ENCODE measurements at places on chromosomes 16 and 17.
A peak's percentile ranks its signal among the peaks of the same experiment; 100 is the strongest.

GRCh38 chr17:70295329-70295728 is 126.0 kb downstream of the KCNJ2 start:
- DNase-seq: no peak

DNA sequence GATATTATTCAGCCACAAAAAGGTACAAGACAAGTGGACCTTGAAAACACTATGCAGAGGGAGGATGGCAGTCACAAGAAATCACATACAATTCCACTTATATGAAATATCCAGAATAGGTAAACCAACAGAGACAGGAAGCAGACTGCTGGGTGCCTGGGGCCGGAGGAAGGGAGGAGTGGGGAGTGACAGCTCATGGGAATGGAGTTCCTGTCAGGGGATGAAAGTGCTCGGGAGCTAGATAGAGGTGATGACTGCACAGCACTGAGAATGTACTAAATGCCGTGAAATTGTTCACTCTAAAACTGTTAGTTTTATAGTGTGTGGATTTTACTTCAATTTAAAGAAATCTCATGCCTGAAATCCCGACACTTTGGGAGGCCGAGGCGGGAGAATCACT is 74.2 kb upstream of the MED9 start:
- DNase-seq: no peak

DNA sequence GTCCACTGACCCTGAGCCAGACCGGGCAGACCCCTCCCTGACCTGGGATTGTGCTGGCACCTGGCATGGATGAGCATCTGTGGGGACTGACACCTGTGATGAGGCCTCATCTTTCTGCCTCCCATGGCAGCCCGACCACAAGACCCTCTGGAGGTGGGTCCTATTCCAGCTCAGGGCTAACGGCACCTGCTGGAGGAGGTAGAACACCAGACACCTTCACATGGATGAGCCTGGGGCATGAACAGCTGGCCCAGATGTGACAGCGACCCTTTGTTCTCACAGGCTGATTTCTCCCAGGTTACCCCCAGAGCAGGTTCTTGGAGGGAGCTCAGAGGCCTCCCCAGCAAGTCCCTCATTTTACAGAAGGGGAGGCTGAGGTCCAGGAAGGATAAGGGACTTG is 46.4 kb upstream of the PIK3R6 start:
- DNase-seq: no peak

DNA sequence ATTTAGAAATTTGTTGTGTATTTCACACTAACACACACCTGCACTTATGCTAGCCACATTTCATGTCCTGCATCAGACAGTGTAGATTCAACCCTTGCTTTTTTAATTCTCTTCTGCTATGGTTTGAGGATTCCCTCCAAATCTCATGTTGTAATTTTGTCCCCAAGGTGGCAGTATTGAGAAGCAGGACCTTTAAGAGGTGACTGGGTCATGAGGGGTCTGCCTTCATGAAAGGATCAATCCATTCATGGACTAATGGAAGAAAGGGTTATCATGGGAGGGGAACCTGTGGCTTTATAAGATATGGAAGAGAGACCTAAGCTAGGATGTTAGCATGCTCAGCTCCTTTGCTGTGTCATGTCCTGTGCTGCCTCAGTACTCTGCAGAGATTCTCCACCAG is 1032.2 kb downstream of the CDH11 start:
- no peak for DNase-seq

DNA sequence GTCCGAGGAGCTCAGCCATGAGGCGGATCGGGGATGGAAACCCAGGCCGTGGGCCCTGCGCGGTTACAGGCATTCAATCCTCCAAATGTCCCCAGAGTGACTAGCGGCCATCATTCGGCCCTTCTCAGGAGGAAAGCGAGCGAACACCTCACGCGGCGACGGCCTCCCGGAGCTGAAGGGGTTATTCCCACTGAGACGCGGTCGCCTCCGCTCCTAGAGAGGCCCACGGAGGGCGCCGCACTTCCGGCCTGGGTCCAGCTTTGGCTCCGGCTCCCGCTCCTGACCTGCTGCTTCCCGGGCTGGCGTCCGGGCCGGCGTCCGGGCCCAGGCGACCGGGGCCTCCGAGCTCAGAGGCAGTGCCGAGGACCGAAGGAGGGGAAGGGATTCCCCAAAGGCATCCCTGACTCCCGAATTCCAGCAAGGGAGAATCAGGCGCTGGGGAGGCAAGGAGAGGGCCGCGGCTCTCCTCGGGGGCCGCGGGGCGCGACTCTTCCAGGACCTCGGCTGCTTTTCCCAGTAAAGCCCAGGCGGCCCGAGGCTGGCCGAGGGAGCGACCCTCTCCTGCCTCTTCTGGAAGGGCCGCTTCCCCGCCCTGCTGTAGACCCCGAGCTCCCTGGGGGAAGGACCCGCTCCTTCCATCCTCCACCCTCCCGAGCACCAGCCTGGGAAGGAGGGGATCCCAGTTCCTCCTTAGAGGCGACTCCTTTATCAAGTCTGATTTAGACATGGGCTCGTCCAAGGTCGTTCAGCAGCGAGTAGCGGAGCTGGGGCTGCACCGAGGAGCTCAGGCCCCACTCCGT is 18.6 kb upstream of the ZNF629 start:
- peak; percentile 77 for DNase-seq

DNA sequence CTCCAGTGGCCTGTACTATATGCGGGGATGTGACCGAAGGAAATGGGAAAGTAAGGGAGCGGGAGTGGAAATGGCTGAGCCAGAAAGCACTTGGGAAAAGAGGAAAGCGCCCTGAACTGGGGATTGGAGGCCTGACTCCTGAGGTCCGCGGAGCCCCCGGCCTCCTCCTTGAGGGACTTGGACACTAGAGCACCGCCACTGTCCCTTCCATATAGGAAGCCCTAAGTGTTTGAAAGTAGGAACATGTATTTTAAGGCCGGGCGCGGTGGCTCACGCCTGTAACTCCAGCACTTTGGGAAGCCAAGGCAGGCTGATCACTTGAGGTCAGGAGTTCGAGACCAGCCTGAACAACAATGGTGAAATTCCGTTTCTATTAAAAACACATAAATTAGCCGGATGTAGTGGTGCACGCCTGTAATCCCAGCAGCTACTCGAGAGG is 530 bp upstream of the ZDHHC7 start:
- DNase-seq: no peak

- no peak for DNase-seq
Observed at GRCh38 chr17:12438813-12439586, 226.7 kb upstream of the MYOCD start.

DNA sequence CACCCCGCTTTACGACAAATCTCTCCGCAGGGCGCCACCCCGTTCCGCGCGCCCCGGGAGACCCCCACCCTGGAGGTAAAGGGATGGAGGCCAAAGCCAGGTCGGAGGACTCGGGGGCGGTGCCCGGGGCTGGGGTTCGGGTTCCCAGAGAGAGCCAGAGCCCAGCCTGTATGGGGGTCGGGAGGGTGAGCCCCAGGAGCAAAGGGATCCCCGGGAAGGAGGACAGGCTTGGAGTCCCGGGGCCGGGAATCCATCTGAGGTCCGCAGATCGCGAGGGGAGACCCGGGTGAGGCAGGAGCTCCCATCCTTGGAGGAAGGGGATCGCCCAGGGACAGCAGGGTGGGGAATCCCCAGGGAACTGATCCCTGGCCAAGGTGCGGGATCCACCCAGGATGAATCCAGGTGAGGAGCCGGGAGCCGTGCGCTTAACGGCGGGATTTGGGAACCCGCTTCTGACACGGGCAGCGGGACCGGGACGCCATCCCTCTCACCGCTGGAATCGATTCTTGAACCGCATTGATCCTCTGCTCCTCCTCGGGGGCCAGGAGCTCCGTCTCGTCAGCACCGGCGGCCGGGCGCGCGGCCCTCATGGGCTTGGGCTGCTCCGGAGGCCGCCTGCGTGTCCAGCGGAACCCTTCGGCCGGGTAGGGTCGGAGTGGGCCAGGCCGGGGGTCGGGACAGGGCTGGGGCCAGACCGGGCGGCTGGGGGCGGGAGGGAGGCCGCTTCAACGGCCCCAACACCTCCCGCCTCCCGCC is at the start of gene MMD:
MMD (minus strand) TSS at position 657 of the 756 bp plus-strand sequence; CDS start at position 517, 140 bp downstream.
- DNase-seq: peak; percentile 71

DNA sequence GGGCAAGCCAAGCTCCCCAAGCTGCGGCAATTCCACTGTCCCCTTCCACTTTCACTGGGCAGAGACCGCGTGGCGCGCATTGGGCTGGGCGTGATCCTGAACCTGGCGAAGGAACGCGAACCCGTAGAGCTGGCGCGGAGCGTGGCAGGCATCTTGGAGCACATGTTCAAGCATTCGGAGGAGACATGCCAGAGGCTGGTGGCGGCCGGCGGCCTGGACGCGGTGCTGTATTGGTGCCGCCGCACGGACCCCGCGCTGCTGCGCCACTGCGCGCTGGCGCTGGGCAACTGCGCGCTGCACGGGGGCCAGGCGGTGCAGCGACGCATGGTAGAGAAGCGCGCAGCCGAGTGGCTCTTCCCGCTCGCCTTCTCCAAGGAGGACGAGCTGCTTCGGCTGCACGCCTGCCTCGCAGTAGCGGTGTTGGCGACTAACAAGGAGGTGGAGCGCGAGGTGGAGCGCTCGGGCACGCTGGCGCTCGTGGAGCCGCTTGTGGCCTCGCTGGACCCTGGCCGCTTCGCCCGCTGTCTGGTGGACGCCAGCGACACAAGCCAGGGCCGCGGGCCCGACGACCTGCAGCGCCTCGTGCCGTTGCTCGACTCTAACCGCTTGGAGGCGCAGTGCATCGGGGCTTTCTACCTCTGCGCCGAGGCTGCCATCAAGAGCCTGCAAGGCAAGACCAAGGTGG is 9.8 kb downstream of the SARM1 start:
- DNase-seq: no peak

DNA sequence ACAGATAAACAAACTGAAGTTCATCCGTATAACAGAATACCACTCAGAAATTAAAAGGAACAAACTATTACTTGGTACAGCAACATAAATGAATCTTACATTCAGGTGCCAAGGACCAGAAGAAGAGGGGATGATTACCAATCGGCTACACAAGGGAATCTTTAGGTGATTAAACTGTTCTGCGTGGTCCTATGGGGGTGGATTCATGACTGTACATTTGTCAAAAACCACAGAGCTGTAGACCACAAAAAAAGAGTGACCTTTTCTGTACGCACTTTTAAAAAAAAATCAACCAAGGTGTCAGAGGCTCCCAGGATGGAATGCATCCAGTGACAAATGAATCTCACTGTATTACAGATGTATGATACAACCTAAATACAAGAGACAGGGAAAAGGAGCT is 110.8 kb downstream of the CDYL2 start:
- DNase-seq: no peak

DNA sequence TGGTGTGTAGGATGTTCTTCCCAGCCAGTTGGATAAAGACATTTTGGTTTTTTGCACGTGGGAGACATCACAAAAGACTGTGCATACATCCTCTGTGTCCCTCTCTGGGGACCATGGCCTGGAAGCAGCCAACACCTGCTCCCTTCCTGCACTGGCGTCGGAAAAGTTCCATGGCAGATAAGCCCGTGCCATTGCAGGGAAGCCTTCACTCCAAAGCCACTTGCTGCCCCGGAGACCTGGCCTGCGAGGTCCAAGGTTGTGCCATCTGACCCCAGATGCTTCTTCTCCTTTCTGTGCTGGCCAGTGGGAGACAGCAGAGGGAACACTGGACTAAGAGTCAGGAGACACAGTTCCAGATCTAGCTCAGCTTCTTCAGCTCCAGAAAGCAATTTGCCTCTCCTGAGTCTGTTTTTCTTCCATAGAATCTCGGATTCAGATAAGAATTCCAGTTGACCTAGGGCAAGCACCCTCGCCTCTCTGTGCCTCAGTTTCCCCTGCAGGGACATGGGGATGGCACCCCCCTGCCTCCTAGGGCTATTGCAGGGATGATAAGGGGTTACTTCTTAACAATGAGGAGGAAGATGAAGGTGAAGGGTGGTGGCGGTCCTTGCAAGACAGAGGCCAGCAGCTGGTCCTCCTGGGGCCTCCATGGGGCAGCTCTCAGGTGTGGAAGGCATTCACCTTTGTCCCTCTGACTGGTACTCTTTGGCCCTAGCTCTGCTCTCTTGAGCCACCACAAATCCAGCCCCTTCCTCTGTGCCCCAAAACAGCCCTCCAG is 134.2 kb downstream of the CMIP start:
- DNase-seq: no peak

GRCh38 chr16:21336231-21336630 is 58.1 kb upstream of the CRYM start:
- DNase-seq: no peak

DNA sequence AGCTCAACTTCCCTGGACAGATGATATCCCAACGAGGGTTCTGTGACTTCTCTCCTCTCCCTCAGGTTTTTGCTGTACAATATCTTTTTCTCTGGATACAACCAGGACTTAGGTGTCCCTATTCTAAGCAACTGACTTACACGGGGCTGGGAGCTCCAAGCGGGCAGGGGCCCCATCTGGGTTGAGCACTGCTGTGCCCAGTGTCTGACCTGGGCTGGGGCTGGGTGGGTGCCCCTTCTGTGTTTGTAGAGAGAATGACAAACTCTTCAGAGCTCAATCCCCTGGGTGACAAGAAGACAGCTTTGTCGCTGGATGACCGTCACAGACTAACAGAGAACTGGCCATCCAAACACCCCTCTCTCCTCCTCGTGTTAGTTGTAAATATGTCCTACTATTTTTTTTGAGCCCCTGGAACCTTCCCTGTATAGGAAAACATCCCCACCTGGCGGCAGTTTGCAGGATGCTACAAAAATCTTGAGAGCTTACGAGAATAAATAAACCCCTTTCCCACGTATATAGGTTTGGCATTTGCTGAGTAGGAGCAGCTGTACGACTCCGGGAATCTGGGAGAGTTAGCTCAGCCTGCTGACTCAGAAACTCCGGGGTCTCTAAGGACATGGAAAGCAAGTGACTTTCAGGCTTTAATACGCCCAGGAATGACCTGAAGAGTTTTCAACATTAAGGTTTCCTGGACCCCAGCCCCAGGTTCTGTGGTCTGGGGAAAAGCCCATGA is 23.7 kb upstream of the RCVRN start:
- peak; percentile 59 for DNase-seq

DNA sequence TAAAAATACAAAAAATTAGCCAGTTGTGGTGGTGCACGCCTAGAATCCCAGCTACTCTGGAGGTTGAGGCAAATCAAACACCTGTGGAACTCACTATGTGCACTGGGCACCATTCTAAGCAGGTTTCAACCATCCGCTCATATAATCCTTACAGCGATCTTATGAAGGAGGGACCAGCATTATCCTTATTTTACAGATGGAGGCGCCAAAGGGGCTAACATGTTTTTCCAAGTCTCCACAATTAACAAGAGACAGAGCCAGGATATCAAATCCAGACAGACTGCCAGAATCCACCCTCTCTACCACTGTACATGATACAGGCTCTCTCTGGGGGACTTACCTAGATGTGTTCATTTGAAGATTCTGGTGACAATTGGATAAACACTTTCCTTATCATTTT is 479.0 kb downstream of the XYLT1 start:
- DNase-seq: no peak

DNA sequence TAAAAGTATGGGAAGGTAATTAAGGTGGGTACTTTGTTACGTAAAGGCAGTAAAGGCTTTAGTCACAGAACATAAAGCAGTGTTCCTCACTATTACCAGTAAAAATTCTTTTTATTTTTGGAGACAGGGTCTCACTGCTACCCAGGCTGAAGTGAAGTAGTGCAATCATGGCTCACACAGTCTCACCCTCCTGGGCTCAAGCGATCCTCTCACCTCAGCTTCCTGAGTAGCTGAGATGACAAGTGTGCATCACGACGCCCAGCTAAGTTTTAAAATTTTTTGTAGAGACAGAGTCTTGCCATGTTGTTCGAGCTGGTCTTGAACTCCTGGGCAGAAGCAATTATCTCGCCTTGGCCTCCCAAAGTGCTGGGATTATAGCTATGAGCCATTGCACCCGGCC is 80.5 kb downstream of the CREBBP start:
- no peak for DNase-seq

- no peak for DNase-seq
Observed at GRCh38 chr16:78363843-78364555, 264.5 kb downstream of the WWOX start.
